Fibroblast of the aortic adventitia (primary cell): ENCODE measurements at places on chromosomes 1 and 21.
A peak's percentile ranks its signal among the peaks of the same experiment; 100 is the strongest.

DNA sequence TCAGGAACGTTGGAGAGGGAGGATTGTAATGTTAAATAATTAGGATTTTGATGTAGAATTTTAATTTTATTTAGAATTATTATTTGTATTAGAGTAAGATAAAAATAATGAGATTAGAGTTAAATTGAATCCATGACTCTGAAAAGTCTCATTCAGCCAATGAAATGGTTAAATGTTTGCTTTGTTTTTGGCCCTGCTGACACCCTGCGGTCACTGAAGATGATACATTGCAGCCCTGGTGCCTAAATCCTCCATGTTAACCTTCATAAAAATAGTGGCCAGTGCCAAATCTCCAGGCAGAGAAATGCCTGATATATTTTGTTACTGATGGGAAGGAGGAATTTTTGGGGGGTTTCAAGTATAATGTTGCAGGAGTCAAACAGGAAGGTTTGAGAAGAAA is 27.3 kb upstream of the RLF start:
- DNase-seq = no peak

DNA sequence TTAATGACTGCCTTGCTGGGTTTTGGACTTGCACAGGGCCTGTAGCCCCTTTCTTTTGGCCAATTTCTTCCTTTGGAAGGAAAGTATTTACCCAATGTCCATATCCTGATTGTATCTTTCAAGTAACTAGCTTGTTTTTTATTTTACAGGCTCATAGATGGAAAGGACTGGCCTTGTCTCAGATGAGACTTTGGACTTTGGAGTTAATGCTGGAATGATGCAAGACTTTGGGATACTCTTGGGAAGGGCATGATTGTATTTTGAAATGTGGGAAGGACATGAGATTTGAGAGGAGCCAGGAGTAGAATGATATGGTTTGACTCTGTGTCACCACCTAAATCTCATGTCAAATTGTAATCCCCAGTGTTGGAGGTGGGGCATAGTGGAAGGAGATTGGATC is 140.1 kb downstream of the C1orf94 start:
- DNase-seq = no peak

GRCh38 chr1:158035976-158036583 is 42.6 kb downstream of the KIRREL1 start:
- peak; percentile 82 for DNase-seq

DNA sequence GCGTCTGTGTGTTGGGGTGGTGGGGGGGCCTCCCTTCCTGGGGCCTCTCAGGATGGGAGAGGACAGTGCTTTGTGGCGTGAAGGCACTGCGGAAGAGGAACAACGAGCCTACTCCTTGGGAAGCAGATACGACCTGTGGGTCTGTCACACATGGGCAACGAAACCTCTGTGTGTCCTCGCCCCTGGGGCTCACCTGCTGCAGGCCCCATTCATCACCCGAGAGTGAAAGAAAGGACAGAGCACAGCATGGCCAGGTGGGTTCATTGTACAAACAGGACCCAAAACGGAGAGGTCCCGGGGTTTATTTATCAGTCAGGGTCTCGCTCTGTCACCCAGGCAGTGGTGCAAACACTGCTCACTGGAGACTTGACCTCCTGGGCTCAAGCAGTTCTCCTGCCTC is 40.1 kb upstream of the LIN9 start:
- DNase-seq = no peak

- peak; percentile 63 for DNase-seq
Observed at GRCh38 chr1:67723620-67724019, 38.6 kb downstream of the GADD45A start.

GRCh38 chr1:42282867-42283583 is 52.0 kb downstream of the FOXJ3 start:
- DNase-seq = peak; percentile 34

DNA sequence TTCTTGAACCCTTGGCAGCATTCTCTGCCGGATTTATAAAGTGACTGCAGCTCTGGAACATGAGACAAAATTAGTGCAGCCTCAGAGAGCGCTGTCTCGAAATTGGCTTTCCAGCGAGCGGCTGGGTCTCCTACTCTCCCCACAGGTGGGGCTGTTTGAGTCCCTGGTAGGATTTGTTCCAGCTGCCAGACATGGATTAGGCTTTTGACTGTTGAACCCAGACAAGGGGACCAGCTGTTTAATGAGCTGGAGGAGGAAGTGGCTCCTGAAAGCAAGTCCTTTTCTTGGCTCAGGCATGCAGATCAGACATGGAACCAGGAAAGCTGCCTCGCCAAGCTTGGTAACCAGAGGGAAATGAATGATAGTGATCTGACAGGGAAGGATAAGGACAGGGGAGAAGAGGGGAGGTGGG is 69.6 kb downstream of the UBIAD1 start:
- DNase-seq = no peak

DNA sequence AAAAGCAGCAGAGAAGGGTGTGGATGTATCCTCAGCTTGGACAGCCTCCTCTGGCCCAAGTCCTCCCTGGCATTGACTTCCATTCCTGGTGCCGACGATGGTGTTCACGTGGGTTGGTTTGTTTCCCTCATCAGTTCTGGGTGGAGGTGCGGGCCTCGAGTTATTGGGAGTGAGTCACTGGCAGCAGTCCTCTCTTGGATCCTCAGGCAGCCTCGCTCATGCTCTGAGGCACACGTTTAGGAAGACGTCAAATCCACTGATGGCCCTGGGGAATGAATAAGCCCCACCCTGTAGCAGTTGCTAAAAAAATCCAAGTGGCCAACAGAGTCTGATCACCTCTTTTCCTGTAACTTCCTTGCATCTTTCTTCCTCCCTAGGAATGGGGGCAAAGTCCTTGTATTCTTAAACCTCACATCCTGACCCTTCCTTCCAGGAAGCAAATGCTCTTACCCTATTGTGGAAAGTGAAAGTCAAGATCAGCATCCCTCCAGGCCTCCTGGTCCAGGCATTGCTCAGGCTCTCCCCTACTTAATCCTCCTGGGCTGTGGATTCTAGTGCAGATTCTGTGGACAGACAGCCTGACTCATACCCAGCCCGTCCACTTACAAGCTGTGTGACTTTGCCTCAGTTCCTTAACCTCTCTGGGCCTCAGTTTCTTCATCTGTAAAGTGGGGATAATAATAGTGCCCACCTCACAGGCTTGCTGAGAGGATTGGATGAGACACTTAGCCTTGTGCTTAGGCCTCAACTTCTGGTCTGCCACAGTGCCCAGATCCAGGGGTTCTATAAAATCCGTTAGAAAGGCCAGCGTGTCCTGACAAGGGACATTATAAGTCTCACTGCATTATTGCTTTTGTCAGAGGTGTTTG is 111.1 kb downstream of the TLR5 start:
- peak; percentile 99 for DNase-seq

GRCh38 chr1:184392067-184392466 is 5.2 kb downstream of the C1orf21 start:
- DNase-seq = no peak

GRCh38 chr1:247216261-247216660 is 39.6 kb upstream of the VN1R5 start:
- no peak for DNase-seq

GRCh38 chr21:29585462-29585861 is 286.7 kb downstream of the BACH1 start:
- no peak for DNase-seq

- no peak for DNase-seq
Observed at GRCh38 chr1:2789986-2790581, 11.4 kb downstream of the TTC34 start.
